ENCODE measurements at places on chromosomes 1 and 21.
A peak's percentile ranks its signal among the peaks of the same experiment; 100 is the strongest.

DNA sequence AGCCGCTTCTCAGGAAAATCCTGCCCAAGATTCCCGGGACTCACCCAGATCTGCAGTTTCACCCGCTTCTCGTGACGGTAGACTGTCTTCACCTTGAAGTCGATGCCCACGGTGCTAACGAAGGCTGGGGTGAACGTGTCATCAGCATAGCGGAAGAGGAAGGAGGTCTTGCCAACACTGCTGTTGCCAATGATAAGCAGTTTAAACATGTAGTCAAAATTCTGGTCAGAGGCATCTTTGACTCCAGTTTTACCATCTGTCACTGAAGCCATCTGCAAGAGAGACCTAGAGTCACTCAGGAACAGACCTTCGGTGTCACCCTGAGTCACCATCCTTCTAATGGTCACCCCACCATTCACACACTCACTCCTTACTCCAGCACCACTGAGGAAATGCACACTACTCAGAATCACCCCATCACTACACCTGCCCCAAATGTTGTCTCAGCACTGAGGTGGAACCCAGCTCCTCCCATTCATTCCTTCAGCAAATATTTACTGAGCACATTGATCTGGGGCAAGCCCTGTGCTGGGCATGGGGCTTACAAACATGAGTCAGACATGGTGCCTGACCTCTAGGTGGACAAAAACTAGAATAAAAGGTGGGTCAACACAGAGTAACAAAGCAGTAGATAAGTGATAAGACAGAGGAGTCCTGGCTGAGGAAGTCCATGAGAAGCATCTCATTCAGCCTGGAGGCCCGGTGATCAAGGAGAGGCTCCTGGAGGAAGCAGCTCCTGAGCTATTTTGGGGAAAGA lies 13.5 kb downstream of the RAB3B start:
- DNase-seq, result no peak

- DNase-seq, result peak; percentile 37
Observed at GRCh38 chr1:206723462-206723804, 38.7 kb downstream of the MAPKAPK2 start.

DNA sequence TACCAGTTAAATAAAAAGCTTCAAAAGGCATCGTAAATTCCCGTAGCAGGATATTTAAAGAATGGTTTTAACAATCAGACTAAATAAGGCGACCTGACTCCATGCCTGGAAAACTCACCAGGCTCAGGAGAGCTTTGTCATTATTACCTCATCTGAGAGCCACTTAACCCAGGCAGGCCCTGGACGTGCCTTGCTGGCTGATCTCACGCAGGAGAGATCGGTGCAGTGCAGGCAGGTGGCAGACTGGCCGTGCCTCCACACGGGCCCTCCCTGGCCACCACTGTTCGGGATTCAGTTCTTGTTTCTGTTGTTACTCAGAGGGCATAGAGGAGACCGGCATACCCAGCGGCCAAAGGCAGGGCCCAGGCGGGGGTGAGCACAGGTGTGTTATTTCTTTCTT lies 6.4 kb downstream of the MT1HL1 start:
- peak; percentile 23 for DNase-seq

- DNase-seq, result no peak
Observed at GRCh38 chr1:229822026-229822425, 196.0 kb downstream of the URB2 start.

- no peak for DNase-seq
Observed at GRCh38 chr1:10682449-10683309, 113.8 kb downstream of the CASZ1 start.

DNA sequence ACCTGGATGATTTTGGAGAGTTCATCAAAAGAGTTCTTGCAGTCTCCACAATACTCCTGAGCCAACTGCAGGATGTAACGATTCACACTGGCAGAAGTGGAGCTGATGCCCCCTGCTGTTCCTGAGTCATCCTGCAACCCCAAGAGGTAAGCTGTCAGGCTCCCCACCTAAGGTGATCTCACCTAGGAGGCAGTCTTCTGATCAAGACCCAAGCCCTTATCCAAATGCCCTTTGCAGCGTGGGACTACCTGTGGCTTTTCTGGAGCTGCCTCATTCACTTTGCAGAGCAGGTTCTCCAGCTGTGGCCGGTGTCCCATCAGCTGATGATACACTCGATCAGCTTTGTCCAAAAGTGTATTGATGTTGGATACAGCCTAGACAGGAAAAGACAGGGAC lies 96.4 kb downstream of the UBR4 start:
- peak; percentile 36 for DNase-seq
